Fibroblast of skin of back (primary cell): ENCODE measurements at places on chromosomes 1 and 21.
A peak's percentile ranks its signal among the peaks of the same experiment; 100 is the strongest.

DNA sequence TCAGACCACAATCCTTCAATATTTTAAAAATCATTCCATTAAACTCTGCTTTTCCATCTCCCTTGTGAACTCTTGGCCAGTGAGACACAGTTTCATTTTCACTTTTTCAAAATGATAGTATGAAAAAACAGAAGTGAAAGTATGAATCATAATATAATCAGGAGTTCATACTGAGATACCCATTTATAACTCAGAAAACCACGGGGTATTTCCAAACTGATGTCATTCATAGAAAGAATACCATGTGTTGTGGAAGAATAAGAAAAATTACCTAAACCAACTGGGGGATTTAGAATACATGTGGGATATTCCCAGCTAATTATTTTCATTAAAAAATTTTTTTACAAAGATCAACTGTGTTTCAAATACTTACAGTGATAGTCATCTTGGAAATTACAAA lies 149.9 kb downstream of the MRPL39 start:
- peak; percentile 86 for DNase-seq

DNA sequence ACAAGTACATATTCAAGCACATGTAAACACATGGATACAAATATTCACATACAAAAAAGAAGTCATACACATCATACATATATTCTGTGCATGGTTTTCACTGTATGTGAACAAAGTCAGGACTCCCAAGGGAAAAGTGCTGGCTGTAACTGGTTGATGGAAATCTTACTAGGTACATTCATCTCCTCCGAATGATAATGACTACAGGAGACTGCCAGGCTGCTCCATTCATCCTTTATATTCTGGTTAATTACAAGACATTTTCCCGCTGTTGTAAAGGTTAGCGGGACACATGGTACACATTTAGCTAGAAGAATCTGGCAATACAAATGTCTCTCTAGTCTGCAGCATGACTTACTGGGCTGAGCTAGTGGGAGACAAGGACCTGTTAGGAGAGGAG lies 26.2 kb upstream of the HMGB4 start:
- no peak for DNase-seq

GRCh38 chr1:56577406-56578137 lies 1.8 kb downstream of the PLPP3 start:
- peak; percentile 27 for DNase-seq

- DNase-seq: peak; percentile 51
Observed at GRCh38 chr1:208081972-208082371, 162.2 kb downstream of the PLXNA2 start.

- DNase-seq: no peak
Observed at GRCh38 chr1:27592232-27592930, 11.6 kb downstream of the AHDC1 start.
